ENCODE measurements at places on chromosomes 5 and 9. TPM values are rescaled to one million over a fixed set of nuclear protein-coding genes. Genes with fewer than 3 reads are reported as not detected.

Gene BTNL3
- not detected for total RNA-seq

Gene WWC1
- total RNA-seq, result 5.4 TPM

- H3K27me3 ChIP-seq, result no peaks in the 10 kb centered on the region
- no peak for DNase-seq
- H3K4me3 ChIP-seq, result no peak overlapping the region
- H3K4me1 ChIP-seq, result peaks cover 7% of the 10 kb centered on the region
Measured at GRCh38 chr5:93899026-93899600, 157.7 kb upstream of the POU5F2 start.

- peaks cover 5% of the 10 kb centered on the region for H3K27me3 ChIP-seq
- H3K4me3 ChIP-seq, result no peak overlapping the region
- no peak overlapping the region for H3K27ac ChIP-seq
- no peaks in the 10 kb centered on the region for H3K36me3 ChIP-seq
Measured at GRCh38 chr9:116270546-116270945, 117.0 kb downstream of the PAPPA start.

DNA sequence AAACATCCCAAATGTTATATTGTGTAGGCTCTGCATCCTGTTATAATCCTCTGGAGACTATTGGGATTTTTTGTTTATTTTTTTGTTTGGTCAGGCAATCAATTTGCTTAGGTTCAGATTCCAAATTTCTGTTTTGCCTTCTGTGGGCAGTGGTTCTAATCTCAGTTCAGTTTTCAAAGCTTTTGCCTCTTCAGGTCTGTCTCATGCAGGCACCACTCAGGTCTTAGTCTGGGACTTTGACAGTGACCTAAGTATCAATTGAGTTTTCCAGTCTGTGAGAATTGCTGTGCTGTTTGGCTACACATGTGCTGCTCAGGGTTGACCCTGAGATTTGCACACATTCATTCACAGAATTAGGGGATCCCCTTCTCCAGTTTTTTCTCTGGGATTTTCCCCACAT is 14.1 kb downstream of the SNX2 start:
- H3K36me3 ChIP-seq, result peaks cover 4% of the 10 kb centered on the region
- no peak overlapping the region for H3K27ac ChIP-seq
- peaks cover 15% of the 10 kb centered on the region for H3K4me1 ChIP-seq
- H3K27me3 ChIP-seq, result no peaks in the 10 kb centered on the region
- DNase-seq, result no peak

Gene SHC3
- not detected for total RNA-seq

GRCh38 chr5:96090215-96090614 is 128.6 kb upstream of the ELL2 start:
- no peak overlapping the region for H3K4me3 ChIP-seq
- no peaks in the 10 kb centered on the region for H3K4me1 ChIP-seq
- DNase-seq, result no peak
- no peak overlapping the region for H3K27ac ChIP-seq

DNA sequence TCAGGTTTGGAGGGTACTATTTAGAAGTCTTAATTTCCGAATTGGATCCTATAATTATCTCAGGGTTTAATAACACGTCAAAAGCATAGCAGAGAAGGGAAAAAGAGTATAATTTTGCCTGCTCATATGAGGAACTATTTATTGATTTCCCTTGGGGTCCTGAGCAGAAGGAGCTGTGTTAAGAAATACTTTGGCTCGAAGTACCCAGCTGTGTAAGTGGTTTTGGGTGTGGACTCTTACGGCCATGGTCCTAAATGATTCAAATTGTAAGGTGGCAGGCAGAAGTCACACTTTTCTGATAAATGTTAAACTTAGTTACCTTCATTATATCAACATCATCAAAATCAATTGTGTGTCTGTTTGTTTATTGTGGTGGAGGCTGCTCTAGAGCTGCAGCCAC is 190.4 kb downstream of the MTRR start:
- no peaks in the 10 kb centered on the region for H3K4me1 ChIP-seq
- H3K27ac ChIP-seq, result no peak overlapping the region
- no peaks in the 10 kb centered on the region for H3K36me3 ChIP-seq

Gene RXFP3
- total RNA-seq, result not detected

Gene KCNT1
- 0.37 TPM for total RNA-seq

- peaks cover 15% of the 10 kb centered on the region for H3K27me3 ChIP-seq
- no peak for DNase-seq
- no peaks in the 10 kb centered on the region for H3K4me1 ChIP-seq
- H3K36me3 ChIP-seq, result no peaks in the 10 kb centered on the region
- no peak overlapping the region for H3K27ac ChIP-seq
- no peak overlapping the region for H3K4me3 ChIP-seq
Measured at GRCh38 chr9:87763286-87763685, 37.4 kb downstream of the CTSL start.

Gene SLCO6A1
- not detected for total RNA-seq

Gene DBH
- total RNA-seq, result 0.18 TPM

DNA sequence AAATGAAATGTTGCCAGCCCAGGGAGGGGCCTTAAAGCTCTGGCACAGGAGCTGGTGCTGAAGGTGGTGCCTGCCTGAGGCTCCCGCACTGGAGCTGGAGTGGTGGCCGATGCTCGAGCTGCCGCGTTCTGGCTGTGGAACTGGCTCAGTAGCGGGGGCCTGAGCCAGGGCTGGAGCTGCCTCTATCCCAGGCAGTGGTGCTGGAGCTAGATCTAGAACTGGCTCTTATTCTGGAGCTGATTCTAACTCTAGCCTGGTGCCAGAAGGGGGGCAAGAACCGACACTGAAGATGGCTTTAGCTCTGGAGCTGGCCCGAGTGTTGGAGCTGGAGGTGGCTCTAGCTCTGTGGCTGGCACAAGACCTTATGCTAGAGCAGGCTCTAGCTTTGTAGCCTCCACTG is 19.2 kb downstream of the OBP2B start:
- H3K4me3 ChIP-seq, result no peak overlapping the region
- no peak for DNase-seq
- no peaks in the 10 kb centered on the region for H3K36me3 ChIP-seq
- no peak overlapping the region for H3K27ac ChIP-seq
- peaks cover 43% of the 10 kb centered on the region for H3K27me3 ChIP-seq

- peak within 1 kb of the TSS; percentile 53 for H3K27ac ChIP-seq
- DNase-seq, result no peak
- H3K36me3 ChIP-seq, result peaks cover 5% of the 10 kb centered on the region
- peaks cover 47% of the 10 kb centered on the region for H3K27me3 ChIP-seq
- no peaks in the 10 kb centered on the region for H3K4me1 ChIP-seq
- peak within 1 kb of the TSS; percentile 70 for H3K4me3 ChIP-seq
Measured at GRCh38 chr5:141402553-141403243, at the start of gene PCDHGA9. PCDHGA9 (plus strand) TSS chr5:141402778; CDS start chr5:141402953, 175 bp downstream.

GRCh38 chr5:72041654-72042053 is 65.6 kb upstream of the MAP1B start:
- peaks cover 21% of the 10 kb centered on the region for H3K27me3 ChIP-seq
- H3K27ac ChIP-seq, result no peak overlapping the region
- no peak for DNase-seq
- H3K4me3 ChIP-seq, result no peak overlapping the region

Gene TMEM174
- not detected for total RNA-seq

DNA sequence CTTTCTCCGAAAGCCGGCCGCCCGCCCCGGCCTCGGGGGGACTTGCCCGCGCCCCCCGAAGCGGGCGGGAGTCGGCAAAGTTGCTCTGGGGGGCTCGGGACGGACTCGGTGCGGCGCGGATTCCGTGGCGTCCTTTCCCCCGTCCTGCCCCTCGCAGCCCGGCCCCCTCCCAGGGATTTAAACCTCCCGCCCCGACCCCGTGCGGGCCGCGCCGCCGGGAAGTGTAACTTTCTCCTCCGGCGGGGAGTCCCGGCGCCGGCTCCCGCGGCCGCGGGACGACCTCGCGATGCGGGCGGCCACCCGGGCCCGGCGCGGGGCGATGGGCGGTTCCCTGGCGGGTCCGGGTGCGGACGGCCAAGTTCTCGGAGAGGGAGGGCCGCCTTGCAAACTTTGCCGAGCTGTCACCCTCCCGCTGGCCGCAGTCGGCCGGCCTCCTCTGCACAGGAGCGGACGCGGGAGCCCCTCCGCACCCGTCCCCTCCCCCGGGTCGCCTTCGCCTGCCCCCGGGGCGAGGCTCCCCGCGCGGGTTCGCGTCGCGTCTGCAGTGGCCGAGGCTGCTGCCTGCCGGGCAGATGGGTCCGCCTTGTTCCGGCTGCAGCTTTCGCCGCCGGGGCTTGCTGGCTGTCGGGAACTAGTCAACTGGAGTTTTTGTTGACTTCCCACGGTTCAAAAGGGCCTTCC is 732 bp downstream of the PBX3 start:
- peak overlapping the region; percentile 34 for H3K27ac ChIP-seq
- DNase-seq, result peak; percentile 23
- H3K36me3 ChIP-seq, result no peaks in the 10 kb centered on the region
- peaks cover 20% of the 10 kb centered on the region for H3K4me1 ChIP-seq
- H3K4me3 ChIP-seq, result peak overlapping the region; percentile 89
- H3K27me3 ChIP-seq, result no peaks in the 10 kb centered on the region

Gene FAM81B
- total RNA-seq, result 3.6 TPM

GRCh38 chr5:122756264-122756911 is 18.5 kb upstream of the SNX2 start:
- H3K4me1 ChIP-seq, result peaks cover 2% of the 10 kb centered on the region
- H3K4me3 ChIP-seq, result no peak overlapping the region
- DNase-seq, result no peak
- H3K27ac ChIP-seq, result no peak overlapping the region
- H3K27me3 ChIP-seq, result peaks cover 26% of the 10 kb centered on the region
- peaks cover 2% of the 10 kb centered on the region for H3K36me3 ChIP-seq

DNA sequence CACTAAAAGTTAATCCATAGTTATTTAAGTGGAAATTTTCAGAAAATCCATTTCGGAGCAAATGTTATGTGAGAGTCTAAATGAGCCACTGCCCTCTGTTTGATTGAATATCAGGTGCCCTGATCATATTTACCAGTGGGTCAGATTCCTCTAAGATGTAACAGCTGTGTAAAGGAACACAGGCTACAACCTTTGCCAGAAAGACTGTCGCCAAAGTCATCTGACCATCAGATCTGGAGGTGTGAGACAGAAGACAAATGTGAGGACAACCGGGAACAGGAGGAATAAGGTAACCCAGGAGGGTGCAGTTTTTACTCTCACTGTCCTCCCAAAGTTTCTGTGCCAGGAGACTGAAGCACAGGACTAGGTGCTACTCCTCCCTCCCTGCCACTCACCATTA is 90.8 kb downstream of the CAAP1 start:
- no peaks in the 10 kb centered on the region for H3K4me1 ChIP-seq
- H3K36me3 ChIP-seq, result no peaks in the 10 kb centered on the region
- DNase-seq, result no peak
- peaks cover 5% of the 10 kb centered on the region for H3K27me3 ChIP-seq

GRCh38 chr5:32539981-32540845 is 45.1 kb upstream of the SUB1 start:
- H3K36me3 ChIP-seq, result no peaks in the 10 kb centered on the region
- no peak overlapping the region for H3K27ac ChIP-seq
- no peaks in the 10 kb centered on the region for H3K27me3 ChIP-seq
- H3K4me3 ChIP-seq, result no peak overlapping the region
- DNase-seq, result no peak

DNA sequence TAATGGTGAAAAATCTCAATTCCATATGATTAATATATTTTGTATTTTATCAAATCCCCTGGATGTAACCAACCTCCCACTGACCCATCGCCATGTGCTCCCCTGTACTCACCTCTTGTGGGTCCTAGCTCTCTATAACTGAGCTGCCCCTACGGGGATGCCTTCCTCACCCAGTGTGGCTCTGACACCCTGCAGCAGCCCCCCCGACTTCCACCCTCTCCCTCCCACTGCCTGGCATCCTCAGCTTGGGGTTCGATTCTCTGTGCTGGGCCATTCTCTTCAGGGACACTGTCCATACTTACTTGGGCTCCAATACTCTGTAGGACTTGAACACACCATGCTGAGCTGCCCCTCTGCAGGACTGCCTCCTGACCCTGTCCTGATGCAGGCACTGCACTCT is 87.1 kb downstream of the PJA2 start:
- peaks cover 2% of the 10 kb centered on the region for H3K36me3 ChIP-seq
- H3K27ac ChIP-seq, result no peak overlapping the region
- no peak overlapping the region for H3K4me3 ChIP-seq
- peaks cover 3% of the 10 kb centered on the region for H3K4me1 ChIP-seq

Gene VCAN
- total RNA-seq, result 8.0 TPM

GRCh38 chr9:131704141-131704983 is 35.5 kb downstream of the RAPGEF1 start:
- peaks cover 64% of the 10 kb centered on the region for H3K4me1 ChIP-seq
- H3K27me3 ChIP-seq, result no peaks in the 10 kb centered on the region
- H3K36me3 ChIP-seq, result no peaks in the 10 kb centered on the region
- H3K27ac ChIP-seq, result peak overlapping the region; percentile 99

DNA sequence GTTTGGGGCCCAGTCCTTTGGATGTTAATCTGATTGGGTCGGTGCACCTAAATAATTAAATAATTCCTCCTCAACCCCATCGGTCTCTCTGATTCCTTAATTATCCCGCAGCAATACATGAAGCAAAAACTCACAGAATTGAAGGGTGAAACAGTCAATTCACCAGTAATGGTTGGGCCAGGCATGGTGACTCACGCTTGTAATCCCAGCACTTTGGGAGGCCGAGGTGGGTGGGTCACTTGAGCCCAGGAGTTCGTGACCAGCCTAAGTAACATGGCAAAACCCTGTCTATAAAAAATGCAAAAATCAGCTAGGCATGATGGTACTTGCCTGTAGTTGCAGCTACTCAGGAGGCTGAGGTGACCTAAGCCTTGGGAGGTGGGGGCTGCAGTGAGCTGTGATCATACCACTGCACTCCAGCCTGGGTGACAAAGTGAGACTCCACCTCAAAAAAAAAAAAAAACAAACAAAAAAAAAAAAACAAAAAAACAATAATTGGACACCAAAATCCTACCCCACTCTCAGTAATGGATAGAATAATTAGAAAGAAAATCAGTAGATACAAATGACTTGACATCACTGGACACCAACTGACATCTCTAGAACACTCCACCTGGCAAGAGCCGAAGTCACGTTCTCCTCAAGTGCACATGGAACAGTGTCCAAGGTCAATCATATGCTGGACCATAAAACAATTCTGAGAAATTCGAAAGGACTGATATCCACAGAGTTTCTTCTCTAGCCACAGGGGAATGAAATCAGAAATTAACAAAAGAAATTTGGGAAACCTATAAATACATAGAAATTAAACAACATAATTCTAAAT is 5.3 kb downstream of the ABO start:
- peaks cover 2% of the 10 kb centered on the region for H3K36me3 ChIP-seq
- H3K4me3 ChIP-seq, result no peak overlapping the region
- peaks cover 5% of the 10 kb centered on the region for H3K4me1 ChIP-seq
- no peak overlapping the region for H3K27ac ChIP-seq
- peaks cover 60% of the 10 kb centered on the region for H3K27me3 ChIP-seq

DNA sequence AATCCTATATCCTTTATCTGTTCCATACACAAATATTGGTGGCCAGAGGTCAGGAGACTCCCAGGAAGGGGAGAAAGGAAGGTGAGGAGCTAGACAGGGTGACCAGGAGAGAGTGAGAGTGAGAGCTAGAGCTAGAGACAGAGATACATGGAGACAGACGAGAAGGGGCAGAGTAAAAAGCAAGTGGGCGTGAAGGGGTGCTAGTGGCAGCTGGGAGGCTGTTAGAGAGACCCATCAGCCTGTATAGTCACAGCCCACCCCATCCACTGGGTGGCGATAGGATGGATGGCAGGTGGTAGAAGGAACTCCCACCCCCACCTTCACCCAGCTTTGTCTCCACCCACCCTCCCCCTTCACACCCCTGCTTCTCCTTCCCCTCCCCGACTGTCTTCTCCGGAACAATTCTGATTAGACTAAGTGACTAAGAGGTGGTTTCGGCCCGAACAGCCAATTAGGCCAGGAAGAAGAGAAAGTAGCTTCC is 32.8 kb downstream of the PCDH1 start:
- H3K4me3 ChIP-seq, result no peak overlapping the region
- no peak overlapping the region for H3K27ac ChIP-seq
- H3K27me3 ChIP-seq, result peaks cover 36% of the 10 kb centered on the region
- peaks cover 13% of the 10 kb centered on the region for H3K4me1 ChIP-seq
- peaks cover 2% of the 10 kb centered on the region for H3K36me3 ChIP-seq

- H3K27me3 ChIP-seq, result no peaks in the 10 kb centered on the region
- H3K36me3 ChIP-seq, result peaks cover 5% of the 10 kb centered on the region
- H3K27ac ChIP-seq, result no peak overlapping the region
- no peak for DNase-seq
- H3K4me1 ChIP-seq, result peaks cover 28% of the 10 kb centered on the region
Measured at GRCh38 chr5:87393331-87393730, 19.4 kb downstream of the CCNH start.

All from T-helper 17 cell (primary cell).